ENCODE measurements at places on chromosomes 5 and 9.

DNA sequence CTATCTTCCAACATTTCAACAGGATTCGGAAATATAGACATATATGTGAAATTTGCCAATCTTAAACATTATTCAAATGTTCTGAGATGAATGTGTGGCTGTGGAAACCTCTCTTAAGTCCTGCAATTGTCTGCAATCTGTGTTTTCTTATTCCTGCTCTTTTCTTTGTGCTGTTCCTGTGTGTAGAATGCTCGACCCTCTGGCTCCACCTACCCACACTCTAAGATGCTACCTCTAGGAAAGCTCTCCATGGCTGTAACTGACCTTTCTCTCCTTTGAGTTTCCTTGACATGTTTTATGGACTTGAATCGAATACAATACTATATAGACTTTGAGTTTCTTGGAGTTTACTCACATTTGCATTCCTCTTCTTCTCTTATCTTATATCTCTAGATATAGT, 120.6 kb upstream of the ASTN2 start:
- no peak overlapping the region for H3K27ac ChIP-seq
- no peaks in the 10 kb centered on the region for H3K4me1 ChIP-seq
- H3K36me3 ChIP-seq, result no peaks in the 10 kb centered on the region

GRCh38 chr5:37808945-37809344, 30.9 kb downstream of the GDNF start:
- DNase-seq, result no peak
- H3K4me1 ChIP-seq, result no peaks in the 10 kb centered on the region
- no peak overlapping the region for H3K27ac ChIP-seq
- H3K27me3 ChIP-seq, result no peaks in the 10 kb centered on the region

- peaks cover 8% of the 10 kb centered on the region for H3K4me1 ChIP-seq
- no peaks in the 10 kb centered on the region for H3K36me3 ChIP-seq
- no peaks in the 10 kb centered on the region for H3K27me3 ChIP-seq
- H3K27ac ChIP-seq, result no peak overlapping the region
These were observed 93.6 kb upstream of the TLE4 start for GRCh38 chr9:79477955-79478771.

DNA sequence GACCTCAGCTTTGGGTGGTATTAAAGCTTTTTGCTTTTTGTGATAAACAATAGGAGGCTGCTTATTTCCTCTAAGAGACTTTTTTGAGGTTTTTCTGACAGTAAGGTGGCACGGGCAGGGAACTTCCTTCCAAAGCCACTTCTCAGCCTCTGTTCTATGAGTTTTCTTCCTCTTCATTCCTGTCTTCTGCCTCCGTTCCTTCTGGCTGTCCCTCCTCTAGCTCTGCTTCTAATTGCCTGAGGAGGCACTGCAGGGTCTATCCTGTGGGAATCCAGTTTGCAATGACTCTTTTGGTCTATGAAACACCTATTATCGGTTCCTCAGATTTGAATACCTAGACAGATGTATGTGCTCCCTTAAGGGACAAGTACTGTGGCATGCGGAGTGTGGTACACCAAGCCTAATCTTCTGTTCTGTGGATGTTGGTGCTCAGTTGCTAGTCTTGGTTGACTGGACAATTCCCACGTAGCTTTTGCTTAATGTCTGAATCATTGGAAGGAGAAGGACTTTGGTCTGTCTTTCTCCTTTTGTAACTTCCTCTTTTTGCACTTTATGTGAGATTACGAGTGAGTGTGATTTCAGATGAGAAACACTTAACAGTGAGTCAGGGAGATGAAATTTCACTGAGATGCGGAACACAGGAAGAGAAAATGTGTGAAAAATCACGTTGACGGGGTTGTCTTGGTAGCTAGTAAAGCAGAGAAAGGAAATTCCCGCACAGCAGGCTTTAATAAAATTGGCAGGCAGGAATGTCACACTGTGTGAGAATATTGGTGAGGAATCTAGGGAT, 305.2 kb downstream of the EFNA5 start:
- no peaks in the 10 kb centered on the region for H3K36me3 ChIP-seq
- no peak overlapping the region for H3K27ac ChIP-seq
- DNase-seq, result peak; percentile 52
- H3K27me3 ChIP-seq, result no peaks in the 10 kb centered on the region

- no peak overlapping the region for H3K4me3 ChIP-seq
- no peaks in the 10 kb centered on the region for H3K4me1 ChIP-seq
- H3K27ac ChIP-seq, result no peak overlapping the region
- DNase-seq, result no peak
- peaks cover 63% of the 10 kb centered on the region for H3K36me3 ChIP-seq
These were observed 27.6 kb downstream of the CEP72 start for GRCh38 chr5:639584-640213.

All from MCF 10A (cell line).